ENCODE measurements at places on chromosomes 13 and 19.
A peak's percentile ranks its signal among the peaks of the same experiment; 100 is the strongest.

- no peak for DNase-seq
Observed at GRCh38 chr13:52411629-52412028, 5.7 kb upstream of the THSD1 start.

DNA sequence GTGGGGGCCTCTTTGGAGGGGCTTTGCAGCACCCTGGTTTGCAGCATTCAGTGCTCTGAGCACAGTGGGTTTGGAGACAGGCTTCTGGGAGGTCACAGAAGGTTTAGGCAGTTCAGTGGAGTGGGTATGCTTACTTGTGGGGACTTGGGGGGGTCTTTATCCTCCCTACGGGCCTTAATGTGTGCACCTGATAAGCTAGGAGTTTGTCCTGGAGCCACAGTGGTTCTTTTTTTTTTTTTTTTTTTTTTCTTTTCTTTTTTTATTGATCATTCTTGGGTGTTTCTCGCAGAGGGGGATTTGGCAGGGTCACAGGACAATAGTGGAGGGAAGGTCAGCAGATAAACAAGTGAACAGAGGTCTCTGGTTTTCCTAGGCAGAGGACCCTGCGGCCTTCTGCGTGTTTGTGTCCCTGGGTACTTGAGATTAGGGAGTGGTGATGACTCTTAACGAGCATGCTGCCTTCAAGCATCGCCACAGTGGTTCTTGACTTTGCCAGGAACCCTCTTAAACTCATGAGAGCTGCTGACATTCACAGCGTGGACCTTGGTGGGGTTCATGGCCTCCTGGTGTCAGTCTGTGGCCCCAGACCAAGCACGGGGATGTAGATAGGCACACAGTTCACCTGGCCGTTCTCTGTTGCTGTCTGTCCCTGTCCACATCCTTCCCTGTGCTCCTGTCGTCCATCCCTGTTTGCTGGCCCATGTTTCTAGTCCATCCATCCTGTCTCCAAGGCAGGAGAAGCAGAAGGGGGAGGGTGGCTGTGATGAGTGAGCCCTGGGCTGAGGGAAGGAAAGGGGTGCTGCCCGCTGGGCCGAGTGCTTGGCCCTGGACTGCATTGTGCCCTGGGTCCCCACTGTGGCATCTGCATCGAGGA, 2.7 kb downstream of the EGLN2 start:
- no peak for DNase-seq

- no peak for DNase-seq
Observed at GRCh38 chr19:33413426-33413725, 39.9 kb downstream of the CEBPG start.

- DNase-seq = no peak
Observed at GRCh38 chr19:55115446-55116065, 1.9 kb downstream of the PPP1R12C start.

DNA sequence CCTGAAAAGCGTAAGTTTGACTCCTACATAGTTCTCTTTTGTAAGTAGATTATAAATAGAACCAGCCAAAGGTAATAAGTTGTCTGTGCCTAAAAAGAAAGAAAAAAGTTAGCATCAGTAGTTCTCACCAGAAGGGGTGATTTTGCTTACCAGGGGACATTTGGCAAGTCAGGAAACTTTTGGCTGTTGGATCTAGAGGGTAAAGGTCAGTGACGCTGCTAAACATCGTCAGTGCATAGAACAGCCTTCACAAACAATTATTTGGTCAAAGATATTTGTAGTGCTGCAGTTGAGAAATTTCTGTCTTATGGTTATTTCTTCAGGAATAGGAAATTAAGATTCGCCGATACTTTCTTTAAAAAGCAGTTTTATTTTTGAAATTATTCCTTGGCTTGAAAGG, 2.0 kb downstream of the USPL1 start:
- no peak for DNase-seq

- DNase-seq = peak; percentile 68
Observed at GRCh38 chr13:30466358-30466714, 600 bp upstream of the HMGB1 start.

DNA sequence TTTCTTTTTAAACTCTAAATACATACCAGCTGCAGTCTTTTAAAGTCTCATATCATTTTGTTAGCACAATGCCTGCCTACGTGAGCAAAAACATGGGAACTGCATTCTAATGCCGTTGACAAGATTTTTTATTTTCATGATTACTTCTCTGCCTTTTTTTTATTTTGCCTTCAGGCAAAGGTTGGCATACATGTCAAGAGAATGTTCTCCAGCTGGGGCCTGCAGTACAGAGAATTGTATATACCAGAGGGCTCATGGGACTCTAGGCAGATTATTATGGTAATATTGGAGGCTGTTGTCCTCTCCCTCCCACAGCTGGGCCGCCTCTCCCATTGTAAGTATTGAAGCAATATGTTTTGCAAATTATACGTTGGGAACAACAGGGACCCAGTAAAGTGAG, 53.9 kb upstream of the OBI1 start:
- DNase-seq = no peak

GRCh38 chr13:92303428-92303827, 905.0 kb downstream of the GPC5 start:
- no peak for DNase-seq

DNA sequence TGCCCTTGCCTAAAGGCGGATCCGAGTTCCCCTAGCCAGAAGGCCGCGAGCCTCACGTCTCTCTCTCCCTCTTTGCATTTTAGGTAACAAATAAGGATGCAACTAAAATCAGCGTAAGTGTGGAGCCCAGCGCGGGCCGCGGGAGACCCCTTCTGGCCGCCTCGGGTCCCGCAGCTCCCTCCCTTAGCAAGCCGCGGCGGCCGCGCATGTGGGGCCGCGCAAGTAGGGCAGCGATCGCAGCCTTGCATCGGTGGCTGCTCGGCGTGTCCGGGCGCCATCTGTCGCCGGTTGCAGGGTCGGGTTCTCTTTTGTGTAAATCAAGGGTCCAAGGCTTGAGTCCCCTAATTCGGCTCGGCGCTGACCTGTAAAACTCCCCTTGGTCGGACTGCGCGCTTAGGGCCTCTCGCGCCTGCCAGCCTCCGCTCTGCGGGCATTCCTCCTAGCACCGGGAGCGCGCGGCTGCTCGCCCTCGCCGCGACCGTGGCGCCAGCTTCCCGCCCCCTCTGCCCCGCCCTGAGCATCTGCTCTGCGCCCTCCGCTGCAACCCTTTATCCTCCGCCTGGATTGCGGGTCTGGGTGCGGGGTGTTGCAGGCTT, 2.7 kb downstream of the VSTM2B start:
- DNase-seq = no peak

All from SJCRH30 (cell line).